ENCODE measurements at places on chromosomes 13 and 19.

DNA sequence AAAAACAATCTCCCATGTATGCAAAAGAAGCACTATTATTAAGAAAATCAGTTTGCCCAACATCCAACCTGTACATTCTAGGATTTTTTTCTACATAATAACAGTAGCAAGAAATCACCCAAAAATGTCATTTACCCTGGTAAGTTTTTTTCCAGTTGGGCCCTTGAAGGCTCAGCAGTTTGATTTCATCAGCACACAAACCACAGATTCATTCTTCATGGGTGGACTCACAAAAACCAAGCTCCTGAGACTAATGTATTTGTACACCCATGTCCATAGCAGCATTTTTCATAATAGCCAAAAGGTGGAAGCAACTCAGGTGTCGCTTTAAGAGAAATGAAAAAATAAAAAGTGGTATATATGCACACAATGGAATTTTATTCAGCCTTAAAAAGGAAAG, 210.1 kb downstream of the TBC1D4 start:
- DNase-seq = no peak

DNA sequence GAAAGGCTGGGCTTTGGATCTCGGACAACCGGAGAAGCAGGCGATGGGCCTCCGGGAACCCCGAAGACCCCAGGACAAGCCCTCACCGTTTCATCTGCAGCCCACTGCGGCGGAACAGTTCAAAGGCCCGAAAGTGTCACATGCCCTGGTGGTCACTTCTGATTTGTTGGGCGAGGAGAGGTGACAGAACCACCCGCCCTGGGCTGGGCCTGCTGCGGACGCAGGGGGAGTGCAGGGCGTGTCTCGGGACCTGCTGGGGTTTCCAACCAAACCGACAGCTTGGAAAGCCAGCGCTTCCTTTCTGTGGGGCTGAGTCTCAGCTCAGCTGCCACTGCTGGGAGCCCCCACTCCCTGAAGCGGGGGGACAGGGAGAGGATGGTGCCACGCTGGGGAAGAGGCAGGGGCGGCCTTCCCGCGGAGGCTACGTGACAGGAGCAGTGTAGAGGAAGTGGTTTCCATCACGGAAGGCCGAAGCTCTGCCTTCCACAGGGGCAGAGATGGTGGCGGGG, 22.8 kb upstream of the ZBTB7A start:
- DNase-seq = no peak

DNA sequence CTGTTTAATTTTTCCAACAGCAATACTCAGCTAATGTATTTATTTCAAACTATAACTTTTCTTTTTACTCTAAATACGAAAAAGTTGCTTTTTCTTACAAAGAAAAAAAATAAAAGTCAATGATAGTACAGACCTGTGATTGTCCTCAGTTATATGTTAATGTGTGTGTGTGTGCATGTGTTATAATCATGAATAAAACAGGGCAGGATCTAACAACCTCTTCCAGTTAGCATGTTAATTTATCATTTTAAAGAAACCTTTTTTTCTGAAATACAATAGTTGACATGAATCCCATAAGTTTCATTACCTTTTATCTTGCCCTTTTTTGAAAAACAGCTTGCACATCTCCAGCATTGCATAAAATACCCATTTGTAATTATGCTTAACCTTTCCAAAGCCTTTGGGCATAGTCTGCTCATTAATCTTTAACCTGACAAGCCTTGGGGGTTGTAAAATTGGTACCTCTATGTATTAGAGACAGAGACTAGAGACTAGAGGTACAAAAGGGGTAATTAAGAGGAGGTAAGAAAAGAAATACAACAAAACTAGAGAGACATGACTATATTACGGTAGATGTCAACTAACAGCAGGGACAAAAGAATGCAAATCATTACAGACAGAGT, 828.1 kb downstream of the OLFM4 start:
- DNase-seq = no peak

- no peak for DNase-seq
These were observed 4.6 kb downstream of the SAFB start for GRCh38 chr19:5627395-5627904.

- no peak for DNase-seq
These were observed 192.2 kb downstream of the STK24 start for GRCh38 chr13:98384739-98385138.

DNA sequence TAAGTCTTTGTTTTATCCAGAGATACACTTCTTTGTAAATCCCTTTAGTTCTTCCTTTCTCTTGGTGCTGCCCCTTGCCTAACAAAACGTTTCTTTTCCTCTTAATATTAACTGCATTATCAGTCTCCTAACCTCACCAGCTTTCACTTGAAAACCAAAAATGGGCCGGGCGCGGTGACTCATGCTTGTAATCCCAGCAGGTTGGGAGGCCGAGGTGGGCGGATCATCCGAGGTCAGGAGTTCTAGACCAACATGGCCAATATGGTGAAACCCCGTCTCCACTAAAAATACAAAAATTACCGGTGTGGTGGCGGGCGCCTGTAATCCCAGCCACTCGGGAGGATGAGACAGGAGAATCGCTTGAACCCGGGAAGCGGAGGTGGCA, 329.8 kb upstream of the MIR17HG start:
- DNase-seq = no peak

GRCh38 chr13:78770601-78771000, 111.6 kb upstream of the OBI1 start:
- DNase-seq = no peak

GRCh38 chr13:77000475-77000874, 8.6 kb downstream of the CLN5 start:
- no peak for DNase-seq

DNA sequence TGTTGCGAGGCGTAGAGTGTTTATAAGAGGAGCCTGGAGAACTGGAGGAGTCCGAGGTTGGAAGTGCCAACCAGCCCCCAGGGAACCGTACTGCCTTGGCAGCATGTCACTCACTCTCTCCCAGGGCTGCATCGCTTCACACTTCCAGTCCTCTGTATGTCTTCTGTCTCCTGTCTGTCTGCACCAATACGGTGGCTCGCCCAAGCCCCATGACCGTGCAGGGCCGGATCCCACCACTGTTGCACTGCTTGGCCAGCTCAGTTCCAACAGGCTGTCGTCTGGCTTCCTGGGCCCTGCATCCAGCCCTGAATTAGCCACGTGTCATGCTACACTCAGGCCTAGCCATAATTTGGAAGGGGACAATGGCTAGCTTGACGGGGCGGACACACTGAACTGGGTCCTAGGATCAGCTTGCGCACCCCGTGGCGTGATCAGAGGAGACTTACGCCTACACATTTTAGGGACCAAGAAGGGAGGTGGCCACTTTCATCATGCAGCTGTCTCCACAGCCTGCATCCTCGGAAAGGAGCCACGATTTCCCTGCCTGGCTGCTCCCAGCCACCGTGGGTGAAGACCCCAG, 147.1 kb downstream of the URI1 start:
- DNase-seq = no peak

GRCh38 chr19:17025991-17026658, 485 bp downstream of the CPAMD8 start:
- no peak for DNase-seq

GRCh38 chr13:32455594-32455903, 27.6 kb upstream of the N4BP2L1 start:
- no peak for DNase-seq

DNA sequence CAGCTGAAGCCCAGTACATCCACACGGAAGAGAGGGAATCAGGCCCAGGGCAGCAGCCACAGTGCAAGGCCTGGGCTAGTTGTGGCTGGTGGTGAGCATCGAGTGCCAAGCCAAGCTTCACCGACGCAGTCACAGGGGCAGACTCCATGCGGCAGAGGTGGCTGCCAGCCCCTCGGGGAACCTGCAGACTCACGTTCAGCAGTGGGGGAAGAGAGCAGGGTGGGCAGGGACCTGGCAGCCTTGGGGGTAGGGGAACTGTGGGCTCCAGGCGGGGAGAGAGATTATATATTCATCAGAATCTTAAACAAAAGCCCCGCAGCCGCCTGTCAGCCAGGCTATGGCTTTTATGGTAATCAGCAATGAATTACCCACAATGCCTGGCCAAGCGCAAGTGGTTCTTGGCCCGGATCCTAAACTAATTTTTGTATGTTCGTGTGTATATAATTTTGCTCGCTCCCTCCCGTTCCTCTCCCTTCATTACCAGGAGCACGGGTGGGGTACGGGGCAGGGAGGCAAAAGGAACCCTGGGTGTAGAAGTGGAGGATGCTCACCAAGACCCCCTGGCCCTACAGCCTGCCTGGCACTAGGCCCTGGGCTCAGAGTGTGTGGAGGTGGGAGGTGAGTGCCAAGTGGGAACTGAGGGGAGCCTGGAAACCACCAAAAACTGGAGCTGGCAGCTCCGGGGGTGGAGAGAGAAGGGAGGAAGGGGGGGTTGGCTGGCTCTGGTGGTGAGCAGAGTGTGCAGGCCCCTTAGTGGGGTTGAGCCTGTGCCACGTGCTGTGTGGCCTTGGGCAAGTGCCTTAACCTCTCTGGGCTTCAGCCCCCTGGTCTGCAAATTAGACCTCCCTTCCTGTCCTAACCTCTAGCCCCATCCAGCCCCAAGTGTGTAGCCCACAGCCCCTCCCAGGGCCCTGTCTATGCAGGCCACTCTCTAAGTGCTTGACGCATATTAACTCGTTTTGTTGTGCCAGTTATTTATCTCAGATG, 31.9 kb downstream of the PTPRS start:
- DNase-seq = no peak

DNA sequence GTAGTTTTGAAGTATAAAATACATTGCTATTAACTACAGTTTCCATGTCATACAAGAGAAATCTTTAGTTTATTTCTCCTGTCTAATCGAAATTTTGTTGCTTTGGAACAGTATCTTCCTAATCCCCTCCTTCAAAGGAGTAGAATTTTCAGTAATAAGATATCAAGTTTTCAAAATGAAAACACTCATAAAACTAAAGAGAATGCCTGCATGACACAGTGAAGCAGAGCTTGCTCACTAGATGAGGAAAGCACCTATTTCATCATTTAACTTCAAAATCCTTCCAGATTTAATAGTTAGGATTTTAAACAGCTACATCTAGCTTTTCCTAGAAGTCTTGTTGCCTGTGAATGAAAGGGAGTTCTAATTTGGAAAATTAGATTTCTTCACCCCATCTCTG, 80.8 kb downstream of the TNFSF11 start:
- no peak for DNase-seq

DNA sequence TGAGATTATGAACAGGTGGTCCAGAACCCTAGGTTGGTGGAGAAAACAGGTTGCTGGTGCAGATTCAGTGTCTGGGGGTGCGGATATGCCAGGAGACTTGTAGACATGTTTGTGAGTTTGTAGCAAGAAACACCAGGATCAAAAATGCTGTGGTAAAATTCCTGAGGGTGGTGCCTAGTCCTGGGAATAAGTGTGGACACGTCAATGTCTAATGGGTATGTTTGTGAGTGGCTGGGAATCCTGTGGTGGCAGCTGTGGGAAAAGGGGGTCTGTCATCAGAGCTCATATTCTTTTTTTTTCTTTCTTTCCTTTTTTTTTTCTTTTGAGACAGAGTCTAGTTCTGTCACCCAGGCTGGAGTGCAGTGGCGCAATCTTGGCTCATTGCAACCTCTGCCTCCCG, 7.2 kb downstream of the ZNF708 start:
- DNase-seq = no peak

GRCh38 chr13:40589285-40590109, 76.9 kb downstream of the FOXO1 start:
- DNase-seq = no peak

DNA sequence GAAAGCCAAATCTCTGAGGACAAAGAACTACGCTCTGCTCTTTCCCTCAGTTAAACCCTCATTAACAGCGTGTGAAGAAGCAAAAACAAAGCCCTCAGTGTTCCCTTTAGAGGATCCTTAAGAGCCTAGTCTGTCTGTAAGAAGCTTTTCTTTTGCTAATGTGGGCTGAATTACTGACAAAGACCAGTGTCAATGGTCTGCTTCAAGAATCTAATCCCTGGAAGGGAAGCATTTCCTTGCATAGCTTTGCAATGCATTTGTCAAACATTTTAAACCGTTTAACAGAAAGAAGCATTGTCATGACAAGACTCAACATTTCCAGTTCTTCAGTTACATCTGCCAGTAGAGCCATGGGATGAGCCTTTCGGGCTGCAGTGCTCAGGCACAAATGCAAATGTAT, 64.9 kb downstream of the EDNRB start:
- no peak for DNase-seq

- DNase-seq = no peak
These were observed 5.5 kb downstream of the DPP9 start for GRCh38 chr19:4717966-4718701.

GRCh38 chr13:95217920-95218830, 83.1 kb downstream of the ABCC4 start:
- DNase-seq = no peak

GRCh38 chr13:25213715-25214114, 41.6 kb upstream of the AMER2 start:
- no peak for DNase-seq

DNA sequence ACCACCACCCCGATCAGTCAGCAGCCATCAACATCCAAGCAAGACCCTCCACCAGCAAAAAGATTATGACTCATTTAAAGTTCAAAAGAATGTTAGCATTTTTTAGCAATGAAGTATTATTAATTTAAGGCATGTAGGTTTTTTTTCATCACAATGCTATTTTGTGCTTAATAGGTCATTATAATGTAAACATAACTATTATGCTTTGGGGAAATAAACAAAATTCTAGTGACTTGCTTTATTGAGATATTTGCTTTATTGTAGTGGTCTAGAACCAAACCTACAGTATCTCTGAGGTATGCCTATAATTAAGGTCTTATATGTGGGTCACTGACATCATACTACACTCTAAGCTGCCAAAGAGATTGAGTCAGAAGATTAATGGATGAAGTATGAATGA, 20.0 kb downstream of the KLF12 start:
- no peak for DNase-seq

GRCh38 chr13:21242236-21242635, 65.8 kb downstream of the MRPL57 start:
- DNase-seq = no peak

- no peak for DNase-seq
These were observed 1242.6 kb downstream of the DIAPH3 start for GRCh38 chr13:58921129-58921528.

DNA sequence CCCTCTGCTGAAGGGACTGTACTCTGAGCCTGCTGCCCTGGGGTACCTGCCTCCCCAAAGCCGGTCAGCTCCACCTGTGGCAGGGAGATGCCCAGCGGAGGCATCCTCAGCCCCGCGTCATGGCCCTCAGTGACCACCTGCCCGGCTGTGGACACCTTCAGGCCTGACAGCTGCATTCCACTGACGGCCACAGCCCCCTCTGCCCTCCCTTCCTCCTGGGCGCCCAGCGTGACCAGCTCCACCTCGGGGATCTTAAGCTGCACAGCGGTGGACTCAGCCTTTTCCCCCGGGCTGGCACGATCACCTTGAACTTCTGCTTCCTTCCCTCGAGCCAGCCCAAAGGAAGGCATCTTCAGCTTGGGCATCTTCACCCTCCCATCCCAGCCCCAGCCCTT, 4.8 kb upstream of the HIPK4 start:
- no peak for DNase-seq

Measured in esophagus squamous epithelium (tissue), 5 donors.